HFFc6 (cell line): ENCODE measurements at places on chromosomes 11 and 22. TPM values are rescaled to one million over a fixed set of nuclear protein-coding genes. Genes with fewer than 3 reads are reported as not detected.

DNA sequence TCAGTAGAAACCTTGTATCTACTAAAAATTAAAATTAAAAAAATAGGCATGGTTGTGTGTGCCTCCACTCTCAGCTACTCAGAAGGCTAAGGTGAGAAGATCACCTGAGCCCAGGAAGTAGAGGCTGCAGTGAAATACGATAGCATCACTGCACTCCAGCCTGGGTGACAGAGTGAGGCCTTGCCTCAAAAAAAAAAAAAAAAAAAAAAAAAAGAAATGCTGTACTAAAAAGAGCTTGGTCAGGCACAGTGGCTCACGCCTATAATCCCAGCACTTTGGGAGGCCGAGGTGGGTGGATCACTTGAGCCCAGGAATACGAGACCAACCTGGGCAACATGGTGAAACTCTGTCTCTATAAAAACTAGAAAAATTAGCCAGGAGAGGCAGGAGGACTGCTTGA is 36.5 kb downstream of the SBF2 start:
- DNase-seq = no peak

- no peak for DNase-seq
Measured at GRCh38 chr22:22946131-22946530, 58.5 kb downstream of the IGLL5 start.

GRCh38 chr11:36300650-36301049 is 4.6 kb downstream of the PRR5L start:
- no peak for DNase-seq

OSBPL5 gene
- 35.7 to 36.5 TPM (median 36.0 TPM) in 3 replicates for total RNA-seq

SPTBN2 gene
- total RNA-seq = 0.16 to 0.33 TPM (median 0.32 TPM) in 3 replicates

BDNF gene
- 60.4 to 88.2 TPM (median 64.0 TPM) in 3 replicates for total RNA-seq

- no peak for DNase-seq
Measured at GRCh38 chr22:45502215-45503049, at the start of gene FBLN1. Gene FBLN1 (plus strand): TSS chr22:45502883. CDS start chr22:45502986, 103 bp downstream.

CCDC116 gene
- 0.13 to 0.26 TPM (median 0.16 TPM) in 3 replicates for total RNA-seq

- DNase-seq = no peak
Measured at GRCh38 chr11:12909879-12910278, 99.2 kb upstream of the RASSF10 start.

GRCh38 chr11:111514216-111515031 is at the start of gene HOATZ:
Gene HOATZ (plus strand): TSS chr11:111514778. CDS start chr11:111514785, 7 bp downstream.
- no peak for DNase-seq

GRCh38 chr11:19982774-19983495 is 177.3 kb downstream of the DBX1 start:
- DNase-seq = no peak

DNA sequence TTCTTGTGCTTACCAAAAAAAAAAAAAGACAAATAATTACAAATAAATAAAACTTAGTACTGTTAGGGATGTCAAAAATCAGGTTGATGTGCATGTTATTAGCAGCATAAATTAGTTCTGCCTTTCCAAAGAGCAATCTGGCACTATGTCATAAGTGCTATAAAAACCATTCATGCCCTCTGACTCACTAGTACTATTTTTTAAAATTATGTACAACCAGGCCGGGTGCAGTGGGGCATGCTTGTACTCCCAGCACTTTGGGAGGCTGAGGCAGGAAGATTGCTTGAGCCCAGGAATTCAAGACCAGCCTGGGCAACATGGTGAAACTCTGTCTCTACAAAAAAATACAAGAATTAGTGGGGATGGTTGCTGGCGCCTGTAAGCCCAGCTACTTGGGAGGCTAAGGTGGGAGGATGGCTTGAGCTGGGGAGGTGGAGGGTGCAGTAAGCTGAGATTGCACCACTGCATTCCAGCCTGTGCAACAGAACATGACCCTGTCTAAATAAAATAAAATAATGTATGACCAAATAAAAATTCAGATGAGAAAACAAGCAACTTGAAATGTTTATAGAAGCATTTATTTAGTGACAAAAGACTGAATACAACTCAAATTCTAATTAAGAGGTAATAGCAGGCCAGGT is 25.3 kb downstream of the UEVLD start:
- DNase-seq = peak; percentile 7

- DNase-seq = no peak
Measured at GRCh38 chr11:58832056-58832645, 12.4 kb downstream of the GLYATL2 start.

- no peak for DNase-seq
Measured at GRCh38 chr11:63488789-63489188, 2.2 kb downstream of the PLAAT5 start.

PYGM gene
- total RNA-seq = 0.08 to 0.12 TPM (median 0.09 TPM) in 3 replicates

- no peak for DNase-seq
Measured at GRCh38 chr11:74784234-74784633, 35.6 kb downstream of the RNF169 start.

SULT4A1 gene
- total RNA-seq = not detected in 3 replicates

GRCh38 chr11:58674609-58675008 is 52.1 kb downstream of the CNTF start:
- no peak for DNase-seq

DNA sequence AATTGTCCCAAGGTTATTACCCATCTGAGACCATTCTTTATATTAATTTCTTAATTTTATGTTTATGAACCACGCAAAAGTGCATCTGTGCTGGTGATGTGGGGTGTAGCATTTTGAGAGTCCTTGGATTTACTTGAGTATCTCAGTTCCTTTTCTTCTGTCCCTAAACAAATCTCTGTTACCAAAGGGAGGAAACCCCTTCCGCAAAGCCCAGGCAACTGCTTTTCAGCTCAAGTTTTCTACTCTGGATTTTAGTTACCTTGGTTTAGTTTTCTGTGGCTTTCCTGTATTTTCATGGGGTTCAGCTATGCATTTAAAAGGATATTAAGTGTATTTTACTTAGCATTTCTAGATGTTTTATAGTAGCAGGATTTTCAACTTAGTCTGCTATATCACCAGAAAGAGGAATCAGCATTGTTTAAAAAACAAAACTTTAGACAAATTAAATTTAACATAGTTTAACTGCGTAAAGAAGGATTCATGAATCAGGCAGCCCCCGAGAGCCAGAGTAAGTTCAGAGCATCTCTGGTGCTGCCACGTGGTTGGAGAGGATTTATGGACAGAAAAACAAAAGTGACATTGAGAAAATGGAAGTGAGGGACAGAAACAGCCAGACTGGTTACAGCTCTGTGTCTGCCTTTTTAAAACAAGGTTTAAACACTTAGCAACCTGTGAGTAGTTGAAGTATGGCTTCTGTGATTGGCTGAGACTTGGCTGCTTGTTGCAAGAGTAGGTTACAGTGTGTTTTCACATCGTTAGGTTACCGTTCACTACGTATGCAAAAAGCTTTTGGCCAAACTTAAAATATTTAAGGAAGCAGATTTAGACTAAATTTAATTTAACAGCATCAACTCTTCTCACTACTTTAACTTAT is 9.6 kb downstream of the ADM start:
- DNase-seq = no peak

DNA sequence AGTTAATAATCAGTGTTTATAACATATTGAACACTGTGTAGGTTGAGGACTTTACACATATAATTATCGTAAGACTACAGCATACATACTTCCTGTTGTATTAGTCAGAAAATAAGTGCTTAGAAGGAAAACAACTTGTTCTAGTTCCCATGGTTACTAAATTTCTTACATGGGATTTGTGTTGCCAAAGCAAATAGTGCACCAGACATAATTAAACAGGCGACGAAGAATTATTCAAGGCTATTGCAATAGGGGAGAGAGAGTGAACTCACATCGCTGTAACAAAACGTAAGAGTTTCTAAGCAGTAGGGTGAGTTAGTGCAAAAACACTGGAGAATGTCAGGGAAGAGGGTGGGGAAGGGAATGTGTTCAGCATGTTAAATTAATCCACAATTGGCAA is 347.8 kb downstream of the CNTN5 start:
- no peak for DNase-seq

DNA sequence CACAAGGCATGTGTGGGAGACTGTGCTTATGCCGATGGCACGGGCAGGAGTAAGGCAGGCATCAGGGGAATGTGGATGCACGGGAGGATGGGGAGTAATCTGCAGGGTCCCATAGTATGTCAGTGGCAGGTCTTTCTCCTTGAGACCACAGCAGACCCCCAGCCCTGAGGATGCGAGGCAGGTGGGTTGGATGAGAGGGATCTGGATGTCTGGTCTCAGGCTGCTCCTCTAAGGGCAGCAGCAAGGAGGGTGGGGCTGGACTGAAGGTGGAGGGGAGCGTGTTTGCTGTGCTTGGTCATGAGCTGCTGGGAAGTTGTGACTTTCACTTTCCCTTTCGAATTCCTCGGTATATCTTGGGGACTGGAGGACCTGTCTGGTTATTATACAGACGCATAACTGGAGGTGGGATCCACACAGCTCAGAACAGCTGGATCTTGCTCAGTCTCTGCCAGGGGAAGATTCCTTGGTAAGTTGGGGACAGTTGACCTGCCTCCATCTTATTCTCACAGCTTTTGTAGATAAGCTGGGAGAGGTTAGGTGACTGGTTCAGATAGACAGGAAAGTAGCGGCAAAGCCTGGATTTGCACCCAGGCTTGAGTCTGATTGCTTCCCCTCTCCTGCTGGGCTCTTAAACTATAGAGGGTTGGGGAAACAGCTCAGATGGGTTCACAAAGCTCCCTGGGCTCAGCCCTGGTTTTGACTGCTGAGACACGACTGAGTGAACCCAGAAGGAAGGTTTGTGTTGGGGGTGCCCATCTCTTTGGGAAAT is at the start of gene APOL1:
APOL1 (plus strand) TSS at position 380 of the 769 bp plus-strand sequence. CDS start 1,823 bp downstream, outside the sequence.
- DNase-seq = no peak

GRCh38 chr11:121374286-121374985 is 77.7 kb upstream of the SORL1 start:
- DNase-seq = no peak

GRCh38 chr11:118907051-118908042 is 18.4 kb downstream of the BCL9L start:
- DNase-seq = peak; percentile 70

GLYATL1B gene
- not detected in 3 replicates for total RNA-seq

ANO3 gene
- total RNA-seq = 0.03 TPM in 1 of 2 replicates, not detected in the other

DNA sequence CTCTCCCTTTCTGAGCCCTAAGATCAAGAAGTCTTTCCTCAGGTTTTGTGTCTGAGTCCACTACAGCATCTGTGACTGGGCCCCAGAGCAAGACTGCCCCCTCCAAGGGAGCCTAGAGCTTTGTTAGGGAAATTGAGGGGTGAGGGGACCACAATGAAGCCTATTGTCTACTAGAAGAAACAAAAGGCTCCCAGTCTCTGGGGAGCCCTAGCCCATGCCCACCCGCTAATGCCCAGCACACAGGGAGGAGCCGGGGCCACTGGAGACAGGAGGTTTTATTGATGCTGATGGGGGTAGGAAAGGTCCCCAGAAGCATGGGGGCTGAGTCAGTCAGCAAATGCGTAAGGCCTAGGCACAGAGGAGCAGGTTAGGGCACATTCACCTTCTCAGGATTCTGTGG is 14.0 kb downstream of the RHOG start:
- DNase-seq = no peak

GRCh38 chr11:22192289-22192641 is 620 bp upstream of the ANO5 start:
- no peak for DNase-seq

DNA sequence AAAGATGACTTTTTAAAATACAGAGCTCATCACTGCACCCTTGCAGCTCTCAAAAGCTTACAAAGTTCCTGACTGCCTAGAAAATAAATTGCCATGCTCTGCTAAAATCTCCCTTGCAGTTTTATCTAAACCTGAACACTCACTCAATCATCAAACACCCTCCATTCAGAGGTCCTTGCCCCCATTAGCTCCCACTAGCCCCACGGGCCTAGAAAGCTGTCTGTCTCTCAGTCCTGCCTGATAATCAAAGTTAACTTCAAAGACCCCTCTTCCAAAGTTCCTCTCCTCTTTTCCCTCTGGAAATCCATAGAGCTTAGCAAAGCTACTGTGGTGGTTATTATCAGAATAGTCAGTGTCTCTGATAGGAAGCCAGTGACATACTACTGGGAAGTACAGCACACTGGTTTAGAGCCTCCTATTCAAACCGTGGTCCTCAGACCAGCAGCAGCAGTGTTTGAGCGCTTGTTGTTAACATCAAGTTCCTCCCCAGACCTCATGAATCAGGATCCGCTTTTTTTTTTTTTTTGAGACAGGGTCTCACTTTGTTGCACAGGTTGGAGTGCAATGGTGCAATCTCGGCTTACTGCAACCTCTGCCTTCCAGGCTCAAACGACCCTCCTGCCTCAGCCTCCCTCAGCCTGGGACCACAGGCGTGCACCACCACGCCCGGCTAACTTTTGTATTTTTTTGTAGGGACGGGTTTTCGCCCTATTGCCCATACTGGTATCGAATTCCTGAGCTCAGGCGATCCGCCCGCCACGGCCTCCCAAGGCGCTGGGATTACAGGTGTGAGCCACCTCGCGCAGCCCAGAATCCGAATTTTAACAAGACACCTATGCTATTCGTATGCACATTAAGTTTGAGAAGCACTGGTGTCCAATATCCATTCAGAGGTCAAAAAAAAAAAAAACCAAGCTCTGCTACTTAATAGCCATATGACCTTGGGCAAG is 1.2 kb downstream of the NDUFC2 start:
- DNase-seq = no peak

CCDC15 gene
- 1.4 and 2.1 TPM in 2 replicates for total RNA-seq

MIOX gene
- total RNA-seq = not detected in 2 replicates

DNA sequence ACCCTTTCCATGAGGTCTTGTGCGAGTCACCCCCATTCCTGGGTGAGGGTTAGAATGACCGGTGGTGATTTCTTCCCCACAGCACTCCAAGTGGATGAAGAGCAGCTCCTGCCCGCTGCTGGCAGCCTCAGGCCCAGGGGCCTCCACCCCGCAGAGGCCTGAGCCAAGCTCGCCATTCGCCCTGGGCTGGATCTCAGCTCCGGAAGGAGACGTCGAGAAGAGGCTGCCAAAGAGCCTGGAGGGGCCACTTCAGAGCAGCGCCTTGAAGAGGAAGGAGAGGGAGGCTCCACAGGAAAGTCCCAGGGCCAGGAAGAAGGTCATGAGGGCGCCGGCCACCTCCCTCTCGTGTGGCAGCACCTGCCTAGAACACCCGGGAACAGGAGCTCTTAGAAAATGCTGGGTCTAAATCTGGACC is 8.4 kb downstream of the SLC29A2 start:
- DNase-seq = no peak

PTGDR2 gene
- not detected in 3 replicates for total RNA-seq

LMNTD2 gene
- total RNA-seq = 0.74 to 1.7 TPM (median 1.1 TPM) in 3 replicates

NRGN gene
- total RNA-seq = 3.2 to 5.2 TPM (median 4.6 TPM) in 3 replicates

GLB1L2 gene
- not detected in 3 replicates for total RNA-seq
